ENCODE measurements at places on chromosomes 5 and 9.
A peak's percentile ranks its signal among the peaks of the same experiment; 100 is the strongest.

- DNase-seq: no peak
These were observed 184.6 kb downstream of the AUH start for GRCh38 chr9:91177081-91177480.

GRCh38 chr5:10441992-10442435, 335 bp downstream of the ROPN1L start:
- DNase-seq: no peak

GRCh38 chr9:128494746-128495129, 9.8 kb upstream of the GLE1 start:
- no peak for DNase-seq

DNA sequence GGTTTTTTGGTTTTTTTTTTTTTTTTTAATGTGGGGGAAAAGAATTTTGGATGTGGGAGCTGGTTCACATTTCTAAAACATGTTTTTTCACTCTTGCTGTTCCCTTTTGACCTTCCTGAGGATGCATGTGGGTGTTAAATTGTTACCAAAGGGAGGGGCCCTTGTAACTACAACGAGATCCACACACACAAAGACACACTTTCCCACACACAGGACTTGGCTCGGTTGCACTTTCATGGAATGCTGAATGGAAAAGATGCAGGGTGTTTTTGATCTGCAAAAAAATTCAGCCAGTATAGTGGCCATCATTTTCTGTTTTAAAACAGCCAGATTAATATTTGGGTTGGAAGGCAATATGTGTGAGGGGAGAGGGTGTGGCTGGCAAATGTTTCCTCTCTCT, 576.9 kb downstream of the EBF1 start:
- no peak for DNase-seq

GRCh38 chr9:84996029-84996428, 326.5 kb downstream of the NTRK2 start:
- DNase-seq: no peak

GRCh38 chr9:17847908-17848307, 269.0 kb downstream of the SH3GL2 start:
- no peak for DNase-seq

GRCh38 chr9:115849679-115850412, 303.7 kb upstream of the PAPPA start:
- no peak for DNase-seq

GRCh38 chr9:38205279-38205678, 136.3 kb upstream of the SHB start:
- DNase-seq: no peak

DNA sequence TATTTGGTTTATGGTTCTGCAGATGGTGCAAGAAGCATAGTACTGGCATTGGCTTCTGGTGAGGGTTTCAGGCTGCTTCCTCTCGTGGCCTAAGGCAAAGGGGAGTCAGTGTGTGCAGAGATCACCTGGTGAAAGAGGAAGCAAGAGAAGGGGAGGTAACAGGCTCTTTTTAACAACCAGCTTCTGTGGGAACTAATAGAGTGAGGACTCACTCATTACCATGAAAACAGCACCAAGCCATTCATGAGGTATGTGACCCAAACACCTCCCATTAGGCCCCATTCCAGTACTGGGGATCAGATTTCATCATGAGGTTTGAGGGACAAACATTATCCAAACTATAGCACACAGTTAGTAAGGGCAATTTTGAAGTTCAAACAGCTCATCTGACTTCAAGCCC, 263.5 kb downstream of the TMEM38B start:
- DNase-seq: no peak

- no peak for DNase-seq
These were observed 58.3 kb downstream of the PRELID2 start for GRCh38 chr5:145776886-145777285.

- DNase-seq: no peak
These were observed 10.5 kb downstream of the CSF1R start for GRCh38 chr5:150075806-150076205.

DNA sequence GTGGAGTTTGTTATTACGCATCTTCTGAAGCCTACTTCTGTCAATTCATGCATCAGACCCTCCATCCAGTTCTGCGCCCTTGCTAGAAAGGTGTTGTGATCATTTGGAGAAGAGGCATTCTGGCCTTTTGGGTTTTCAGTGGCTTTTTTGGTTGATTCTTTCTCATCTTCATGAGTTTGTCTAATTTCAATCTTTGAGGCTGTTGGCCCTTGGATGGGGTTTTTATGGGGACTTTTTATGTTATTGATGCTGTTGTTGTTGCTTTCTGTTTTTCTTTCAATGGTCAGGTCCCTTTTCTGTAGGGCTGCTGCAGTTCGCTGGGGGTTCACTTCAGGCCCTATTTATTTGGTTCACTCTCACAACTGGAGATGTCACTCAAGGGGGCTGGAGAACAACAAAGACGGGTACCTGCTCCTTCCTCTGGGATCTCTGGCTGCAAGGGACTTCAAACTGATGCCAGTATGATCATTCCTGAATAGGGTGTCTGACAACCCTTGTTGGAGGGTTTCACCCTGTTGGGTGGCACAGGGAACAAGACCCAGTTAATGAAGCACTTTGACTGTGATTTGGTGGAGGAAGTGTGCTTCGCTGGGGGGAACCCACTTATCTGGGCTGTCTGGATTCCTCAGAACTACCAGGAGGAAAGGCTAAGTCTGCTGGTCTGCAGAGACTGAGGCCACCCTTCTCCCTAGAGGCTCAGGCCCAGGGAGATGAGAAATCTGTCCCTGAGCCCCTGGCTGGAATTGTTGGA, 226.7 kb upstream of the PTGER4 start:
- DNase-seq: no peak

DNA sequence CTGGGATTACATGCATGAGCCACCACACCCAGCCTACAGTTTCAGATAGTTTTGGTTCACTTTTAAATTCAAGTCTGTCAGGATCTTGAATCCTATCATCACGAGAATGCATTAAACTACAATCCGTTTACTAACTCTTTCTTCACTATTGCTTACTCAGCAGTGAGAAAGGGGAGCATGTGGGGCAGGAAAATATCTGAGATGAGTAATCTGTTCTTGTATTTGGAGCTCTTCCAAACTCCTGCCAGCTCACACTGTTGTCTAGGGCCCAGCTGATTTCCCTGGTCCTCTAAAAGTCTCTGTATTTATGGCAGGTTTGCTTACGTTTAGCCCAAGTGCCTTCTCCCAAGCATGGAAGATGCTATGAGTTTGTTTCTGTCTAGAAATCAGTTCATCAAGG, 152.2 kb downstream of the FGF18 start:
- DNase-seq: no peak

DNA sequence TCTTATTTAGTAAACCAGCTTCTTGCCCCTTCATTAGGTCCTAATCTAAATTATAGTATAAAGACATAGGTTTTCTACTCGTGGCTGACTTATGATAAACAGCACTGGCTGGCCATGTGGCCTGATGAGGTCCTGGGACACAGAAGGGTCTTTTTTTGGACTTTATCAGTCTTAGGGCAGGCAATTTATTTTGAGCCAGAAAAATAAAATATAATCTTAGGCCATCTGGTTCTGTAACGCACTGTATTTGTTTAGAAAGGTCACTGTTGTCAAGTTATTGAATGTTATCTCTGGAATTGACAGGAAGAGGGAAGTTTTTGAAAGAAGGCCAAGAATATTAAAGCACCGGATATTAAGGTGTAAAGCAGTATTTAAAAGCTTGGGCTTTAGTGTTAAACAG, 53.9 kb downstream of the RFX3 start:
- no peak for DNase-seq

DNA sequence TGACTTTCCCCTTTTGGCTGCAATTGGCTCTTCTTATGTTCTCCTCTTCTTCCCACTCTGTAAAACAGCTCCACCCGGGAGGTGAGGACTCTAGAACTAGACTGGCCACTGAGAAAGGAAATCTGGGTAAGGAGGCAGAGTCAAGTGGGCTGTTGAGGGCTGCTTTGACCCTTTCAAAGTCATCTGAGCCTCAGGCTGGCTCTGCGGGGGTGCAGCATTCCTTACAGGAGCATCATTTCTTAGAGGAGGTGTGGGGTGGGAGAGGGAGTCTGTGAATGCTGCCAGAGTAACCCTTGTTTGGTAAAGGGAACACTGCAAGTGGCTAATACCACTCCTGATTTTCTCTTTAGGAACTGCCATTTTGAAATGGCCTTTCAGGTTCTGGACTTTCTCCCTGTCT, 377.7 kb upstream of the SMARCA2 start:
- peak; percentile 14 for DNase-seq

GRCh38 chr9:96344458-96345180, 38.9 kb downstream of the SLC35D2 start:
- no peak for DNase-seq

DNA sequence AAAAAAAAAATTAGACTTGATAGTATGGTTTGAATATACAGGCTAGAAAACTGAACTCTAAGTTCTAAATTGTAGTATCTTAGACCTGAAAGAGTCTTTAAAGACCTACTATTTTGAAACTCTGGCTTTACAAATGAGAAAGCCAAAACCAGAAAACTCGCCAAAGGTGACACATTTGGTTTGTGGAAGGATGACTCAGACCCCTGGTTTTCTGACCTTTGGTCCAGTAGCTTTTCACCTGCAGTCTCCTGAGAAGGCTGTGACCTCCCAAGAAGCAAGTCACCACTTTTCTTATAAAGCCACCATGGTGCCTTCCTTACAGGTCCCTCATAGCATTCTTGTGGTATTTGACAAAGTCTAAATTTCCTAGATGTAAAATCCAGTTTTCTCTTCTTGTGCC, 102.1 kb upstream of the CEP78 start:
- no peak for DNase-seq

- peak; percentile 41 for DNase-seq
These were observed at the start of gene GTF3C4 for GRCh38 chr9:132670457-132671391. GTF3C4 (plus strand) TSS chr9:132670464; CDS start chr9:132670599, 135 bp downstream.

All from WTC11 (cell line).